ENCODE measurements at places on chromosomes 11 and 22. TPM values are rescaled to one million over a fixed set of nuclear protein-coding genes. Genes with fewer than 3 reads are reported as not detected.

- DNase-seq = peak; percentile 3
Measured at GRCh38 chr11:13487661-13488030, 8.2 kb downstream of the PTH start.

DNA sequence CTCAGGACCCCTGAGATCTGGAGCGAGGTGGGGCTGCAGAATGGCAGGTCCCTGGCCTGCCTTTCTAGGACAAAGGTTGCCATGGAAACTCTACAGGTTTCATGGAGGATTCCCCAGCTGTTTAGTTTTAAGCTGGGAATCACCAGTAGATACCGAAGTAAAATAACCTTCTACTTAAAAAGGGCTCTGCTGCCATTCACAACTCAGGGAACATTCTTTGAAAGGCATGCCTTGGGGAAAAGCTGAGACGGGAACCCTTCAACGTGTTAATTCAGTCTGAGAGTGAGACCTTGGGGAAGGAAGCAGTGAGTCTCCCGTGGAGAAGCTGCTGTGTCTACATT lies 493.3 kb downstream of the BRD1 start:
- no peak for DNase-seq

DNA sequence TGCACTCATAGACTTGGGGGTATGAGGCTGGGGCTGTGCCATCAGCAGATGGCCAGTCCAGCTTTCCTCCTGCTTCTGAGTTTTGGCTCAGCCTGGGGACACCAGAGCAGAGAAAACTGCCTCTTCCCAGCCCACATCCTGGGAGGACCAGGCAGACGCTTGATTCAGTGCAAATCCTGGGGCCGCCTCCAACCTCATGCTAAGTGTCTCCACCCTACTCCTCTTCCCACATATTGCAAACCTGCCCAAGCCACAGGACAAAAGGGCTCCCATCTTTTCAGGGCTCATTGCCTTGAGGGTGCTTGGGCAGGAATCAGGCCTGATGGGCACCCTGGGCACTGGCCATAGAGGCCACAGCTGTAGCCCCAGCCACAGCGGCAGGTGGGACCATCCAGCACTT lies 79.7 kb upstream of the SHANK2 start:
- DNase-seq = no peak

DNA sequence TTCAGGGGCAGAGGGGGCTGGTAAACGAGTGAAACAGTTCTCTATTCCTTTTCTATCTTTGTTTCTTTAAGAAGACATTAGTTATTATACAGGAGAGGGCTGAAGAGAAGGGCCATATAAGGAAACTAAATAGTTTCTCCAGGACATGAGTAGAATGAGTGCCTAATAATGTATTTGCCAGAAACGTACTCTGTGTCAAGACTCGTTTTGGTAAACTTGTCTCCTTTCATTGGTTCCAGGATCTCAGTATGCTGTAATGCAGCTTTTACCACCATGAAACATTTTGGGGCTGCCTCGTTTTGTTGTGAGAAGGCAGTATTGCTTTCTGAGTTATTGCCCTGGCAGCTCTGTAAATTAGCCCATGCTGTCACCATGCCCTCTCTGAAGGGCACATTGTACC lies 51.7 kb downstream of the POLD3 start:
- no peak for DNase-seq

GRCh38 chr22:45537734-45538181 lies 35.1 kb downstream of the FBLN1 start:
- DNase-seq = peak; percentile 84

DNA sequence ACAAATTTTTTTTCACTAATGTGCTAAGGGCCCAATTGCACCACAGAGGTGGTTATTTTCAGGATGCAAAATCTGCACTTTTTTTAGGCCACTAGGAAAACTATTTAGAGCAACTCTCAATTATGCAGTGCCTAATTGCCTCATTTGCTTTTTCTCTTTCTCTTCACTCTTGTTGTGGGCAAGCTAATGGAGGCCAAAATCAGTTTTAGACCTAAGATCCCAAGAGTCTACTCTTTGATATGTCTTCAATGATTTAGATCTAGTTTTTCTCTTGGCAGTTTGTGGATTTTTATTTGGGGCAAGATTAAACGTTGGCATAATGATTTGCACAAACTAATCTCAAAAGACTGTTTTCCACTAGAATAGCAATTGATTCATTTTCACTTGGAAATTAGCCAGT lies 1996.9 kb downstream of the LRRC4C start:
- no peak for DNase-seq

- no peak for DNase-seq
Measured at GRCh38 chr11:119324189-119324588, 7.3 kb upstream of the MCAM start.

- DNase-seq = no peak
Measured at GRCh38 chr22:40199223-40199622, 21.5 kb downstream of the TNRC6B start.

DNA sequence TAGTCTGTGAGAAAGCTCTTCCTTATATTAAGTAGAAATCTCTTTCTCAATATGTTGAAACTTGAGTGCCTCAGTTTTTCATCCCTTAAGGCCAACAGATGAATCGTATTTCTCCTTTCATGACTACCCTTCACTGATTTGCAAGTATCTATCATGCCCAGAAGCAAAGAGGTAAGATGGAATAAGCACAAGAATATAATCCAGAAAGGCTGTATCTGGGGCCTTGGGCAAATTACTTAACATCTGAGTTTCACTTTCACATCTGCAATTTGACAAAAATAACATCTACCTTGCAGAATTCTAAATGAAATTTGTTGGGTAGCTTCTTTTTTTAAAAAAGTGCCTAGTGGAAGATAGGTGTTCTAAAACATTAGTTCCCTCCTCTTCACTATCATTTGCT lies 552.4 kb upstream of the ANO5 start:
- no peak for DNase-seq

GRCh38 chr11:72001834-72002591 lies 3.3 kb downstream of the IL18BP start:
- no peak for DNase-seq

DNA sequence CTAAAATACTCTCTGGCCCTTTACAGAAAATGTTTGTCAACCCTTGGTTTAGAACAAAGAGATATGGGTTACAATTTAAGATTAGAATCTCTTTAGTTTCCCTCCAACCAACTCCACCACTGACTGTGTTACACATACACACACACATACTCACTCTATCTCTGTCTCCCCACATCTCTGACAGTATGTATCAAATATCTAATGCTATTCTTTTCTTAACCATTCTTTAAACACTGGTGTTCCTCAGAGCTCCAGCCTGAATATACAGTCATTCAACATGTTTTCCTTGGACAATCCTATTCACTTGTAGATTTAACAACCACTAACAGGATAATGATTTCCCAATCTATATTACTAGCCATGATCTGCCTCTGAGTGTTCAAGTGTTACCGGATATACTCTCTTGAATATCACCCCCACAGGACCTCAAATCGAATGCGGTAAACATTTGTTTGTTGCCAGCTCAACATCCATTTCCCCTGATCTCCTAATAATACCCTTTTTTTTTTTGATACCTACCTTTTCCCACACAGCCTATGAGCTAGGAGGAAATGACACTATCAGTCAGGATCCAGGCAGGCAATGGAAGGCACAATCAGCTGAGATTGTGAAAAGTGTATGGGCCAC lies 6.1 kb downstream of the MPZL3 start:
- DNase-seq = no peak

DNA sequence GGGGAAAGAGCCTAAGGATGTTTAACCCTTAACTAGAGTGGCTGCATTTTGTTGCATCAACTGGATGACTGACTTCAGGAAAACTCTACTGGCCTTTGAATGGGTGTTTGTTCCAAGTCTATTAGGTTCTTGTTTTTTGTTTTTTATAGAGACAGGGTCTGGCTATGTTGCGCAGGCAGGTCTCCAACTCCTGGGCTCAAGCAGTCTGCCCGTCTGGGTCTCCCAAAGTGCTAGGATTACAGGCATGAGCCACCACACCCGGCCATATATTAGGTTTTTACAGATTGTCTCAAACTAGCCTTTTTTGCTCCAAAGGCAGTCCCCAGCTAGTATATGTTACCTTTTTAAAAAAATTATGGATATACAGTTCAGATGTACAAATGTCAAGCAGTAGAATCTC lies 1.1 kb downstream of the SMARCB1 start:
- DNase-seq = no peak

- DNase-seq = no peak
Measured at GRCh38 chr11:67283481-67283963, 5.6 kb upstream of the ANKRD13D start.

GRCh38 chr11:129190087-129190486 lies 2.0 kb downstream of the ARHGAP32 start:
- DNase-seq = no peak

- DNase-seq = peak; percentile 48
Measured at GRCh38 chr11:66607126-66607834, 9.2 kb upstream of the RBM14 start.

GRCh38 chr22:45006964-45007390 lies 2.8 kb downstream of the PHF21B start:
- no peak for DNase-seq

- peak; percentile 31 for DNase-seq
Measured at GRCh38 chr22:31160328-31160978, 471 bp downstream of the RNF185 start.

DNA sequence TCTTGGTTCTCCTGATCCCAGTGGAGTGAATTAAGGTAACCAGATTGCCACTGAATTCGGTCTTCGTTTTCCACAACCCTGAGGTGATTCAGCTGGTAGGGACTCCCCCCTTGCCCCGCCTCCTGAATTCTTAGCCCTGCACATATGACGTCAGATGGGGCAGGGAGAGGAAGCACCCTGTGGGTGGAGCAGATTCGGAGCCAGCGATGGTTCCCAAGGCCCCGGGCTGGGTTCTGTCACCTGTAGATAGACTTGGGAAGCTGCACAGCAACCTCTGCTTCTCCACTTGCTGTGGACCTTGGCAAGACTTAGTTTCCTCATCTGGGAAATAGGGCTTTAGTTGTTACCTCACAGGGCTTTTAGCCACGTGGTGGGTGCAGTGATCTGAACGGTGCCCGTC lies 67.8 kb downstream of the CTTN start:
- DNase-seq = peak; percentile 15

- DNase-seq = no peak
Measured at GRCh38 chr22:47627556-47628253, 865.3 kb downstream of the TBC1D22A start.

GRCh38 chr11:27201454-27202302 lies 161.1 kb downstream of the BBOX1 start:
- DNase-seq = peak; percentile 48

GRCh38 chr11:75801362-75802020 lies 13.5 kb upstream of the UVRAG start:
- DNase-seq = no peak

GRCh38 chr11:61688365-61689163 lies 8.4 kb downstream of the DAGLA start:
- DNase-seq = no peak

DNA sequence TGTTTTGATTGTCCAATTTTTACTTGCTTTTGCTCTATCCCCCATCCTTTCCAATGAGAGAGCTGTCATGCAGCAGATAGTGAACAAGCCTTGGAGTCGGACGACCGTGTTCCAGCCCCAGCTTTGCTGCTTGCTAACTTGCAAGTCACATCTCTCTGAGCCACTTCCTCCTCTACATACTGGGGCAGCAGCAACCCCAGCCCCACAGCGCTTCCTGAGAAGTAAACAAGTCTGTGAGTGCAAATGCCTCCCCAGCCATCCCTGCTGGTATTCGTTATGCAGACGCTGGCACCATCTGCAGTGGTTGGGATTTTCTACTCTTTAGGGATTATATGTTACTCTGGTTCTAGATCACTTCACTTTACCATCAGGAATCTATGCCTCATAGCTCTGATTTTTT lies 35.0 kb downstream of the TPBGL start:
- peak; percentile 13 for DNase-seq

- DNase-seq = no peak
Measured at GRCh38 chr11:44542372-44542771, 23.1 kb upstream of the CD82 start.

DNA sequence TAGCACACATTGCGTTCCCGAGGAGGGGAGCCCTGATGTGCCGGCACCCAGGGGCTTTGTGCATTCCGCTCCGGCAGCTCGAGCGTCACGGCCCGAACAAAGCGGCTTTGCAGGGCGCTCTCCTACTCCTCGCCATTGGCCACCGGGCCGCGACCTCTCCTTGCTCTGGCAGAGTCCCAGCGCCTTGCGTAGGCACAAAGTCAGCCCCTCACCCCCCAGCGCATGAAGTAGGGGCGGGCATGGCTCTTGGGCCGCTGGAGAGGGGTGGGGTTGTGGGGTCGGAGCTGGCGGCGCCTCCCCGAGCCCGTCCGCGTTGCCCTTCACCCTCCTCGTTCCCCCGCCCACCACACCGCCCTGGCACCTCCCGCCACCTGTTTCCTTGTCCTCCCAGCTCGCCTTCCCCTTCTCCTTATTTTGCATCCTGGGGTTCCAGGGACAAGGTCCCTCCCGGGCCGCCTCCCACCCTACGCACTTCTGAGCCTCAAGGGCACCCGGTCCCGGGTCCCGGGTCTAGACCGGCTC lies 753 bp upstream of the PPARA start:
- DNase-seq = no peak

- DNase-seq = peak; percentile 30
Measured at GRCh38 chr11:74397501-74398243, 561 bp downstream of the PGM2L1 start.

- no peak for DNase-seq
Measured at GRCh38 chr11:107653076-107653475, 58.8 kb downstream of the SLN start.

DNA sequence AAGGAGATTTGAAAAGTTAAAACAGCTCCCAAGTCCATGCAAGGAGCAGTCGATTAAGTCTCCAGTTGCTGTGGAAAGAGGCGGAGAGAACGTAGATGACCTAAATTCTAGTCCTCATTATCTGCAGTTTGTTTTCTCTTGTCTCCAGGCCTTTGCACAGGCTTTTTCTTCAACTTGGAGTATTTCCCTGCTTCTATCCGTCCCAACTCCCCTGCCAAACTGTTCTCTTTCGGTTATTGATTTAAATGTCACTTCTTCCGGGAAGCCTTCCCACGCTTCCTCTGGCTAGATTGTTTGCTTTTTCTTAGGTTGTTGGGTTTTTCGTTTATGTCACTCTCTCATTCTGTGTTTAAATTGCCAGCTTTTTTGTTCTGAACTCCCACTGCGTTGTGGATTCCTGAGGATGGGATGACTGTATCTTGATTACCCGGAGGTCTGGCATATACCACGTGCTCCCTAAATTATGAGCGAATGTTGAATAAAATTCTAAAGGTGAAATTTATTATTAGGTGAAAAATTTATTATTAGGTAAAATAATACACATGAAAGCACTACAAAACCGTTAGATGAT lies 463 bp downstream of the TMEM126B start:
- DNase-seq = peak; percentile 8

- DNase-seq = no peak
Measured at GRCh38 chr22:27099946-27100722, 442.7 kb downstream of the MIAT start.

- DNase-seq = no peak
Measured at GRCh38 chr11:44930588-44931302, 19.9 kb downstream of the TP53I11 start.

GRCh38 chr22:24247564-24248344 lies 2.9 kb upstream of the GGT5 start:
- DNase-seq = peak; percentile 95

Gene MRGPRX4
- under 0.01 TPM for total RNA-seq

Gene PGA3
- total RNA-seq = not detected

Gene OR52A1
- not detected for total RNA-seq

Gene GSTT2B
- 13.1 TPM for total RNA-seq

Gene TMEM109
- 17.2 TPM for total RNA-seq

Gene MAP6
- 3.0 TPM for total RNA-seq

Gene LRP4
- 4.1 TPM for total RNA-seq

Gene KRTAP5-8
- not detected for total RNA-seq

Gene GAB4
- not detected for total RNA-seq

Gene GGTLC3
- not detected for total RNA-seq

Gene OR10D3
- not detected for total RNA-seq

Gene SF3A1
- total RNA-seq = 36.9 TPM

Gene DDX10
- 31.9 TPM for total RNA-seq

Gene GPHA2
- total RNA-seq = not detected

Gene ATXN10
- total RNA-seq = 119 TPM
